Germinal center (tissue), 1 donor: ENCODE measurements at places on chromosomes 2 and 18.

GRCh38 chr2:51484605-51485004 is 452.7 kb upstream of the NRXN1 start:
- DNase-seq = no peak

- no peak for DNase-seq
These were observed 70.8 kb upstream of the GRB14 start for GRCh38 chr2:164692114-164692513.

DNA sequence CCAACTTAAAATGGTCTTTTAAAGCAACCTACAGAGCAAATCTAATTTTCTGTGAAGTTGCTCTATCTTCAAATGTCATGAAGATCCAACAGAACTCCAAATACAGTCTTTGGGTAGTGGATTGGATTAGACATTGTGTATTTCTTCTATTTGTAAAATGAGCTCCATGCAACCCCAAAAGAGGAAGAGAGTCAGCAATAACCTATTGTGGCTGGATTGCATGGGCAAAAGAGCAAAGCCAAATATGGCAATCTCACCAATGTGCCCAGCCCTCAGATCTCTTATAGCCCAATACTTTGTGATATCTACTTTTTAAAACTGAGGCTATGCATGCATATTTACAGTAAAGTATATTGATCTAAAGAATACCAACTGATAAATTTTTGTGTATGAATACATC is 146.3 kb downstream of the TXNL1 start:
- no peak for DNase-seq

DNA sequence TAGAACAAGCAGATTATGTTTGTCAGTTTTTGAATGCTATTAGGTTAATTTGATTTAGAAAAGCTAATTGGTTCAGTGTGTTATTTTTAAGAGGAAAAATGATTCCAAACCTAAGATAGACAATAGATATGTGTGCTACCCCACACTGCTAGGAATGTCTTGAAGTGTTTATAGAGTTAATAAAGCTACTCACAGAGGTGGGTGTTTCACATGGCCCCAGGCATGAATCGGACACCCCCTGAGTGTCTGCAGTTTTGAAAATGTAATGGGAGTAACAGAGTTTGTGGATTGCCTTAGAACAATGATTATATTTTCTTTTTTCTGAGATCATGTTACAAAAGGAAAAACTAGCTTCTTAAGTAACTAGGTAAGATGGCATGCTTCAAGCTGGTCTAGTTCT is 348.3 kb downstream of the ADCYAP1 start:
- DNase-seq = no peak

DNA sequence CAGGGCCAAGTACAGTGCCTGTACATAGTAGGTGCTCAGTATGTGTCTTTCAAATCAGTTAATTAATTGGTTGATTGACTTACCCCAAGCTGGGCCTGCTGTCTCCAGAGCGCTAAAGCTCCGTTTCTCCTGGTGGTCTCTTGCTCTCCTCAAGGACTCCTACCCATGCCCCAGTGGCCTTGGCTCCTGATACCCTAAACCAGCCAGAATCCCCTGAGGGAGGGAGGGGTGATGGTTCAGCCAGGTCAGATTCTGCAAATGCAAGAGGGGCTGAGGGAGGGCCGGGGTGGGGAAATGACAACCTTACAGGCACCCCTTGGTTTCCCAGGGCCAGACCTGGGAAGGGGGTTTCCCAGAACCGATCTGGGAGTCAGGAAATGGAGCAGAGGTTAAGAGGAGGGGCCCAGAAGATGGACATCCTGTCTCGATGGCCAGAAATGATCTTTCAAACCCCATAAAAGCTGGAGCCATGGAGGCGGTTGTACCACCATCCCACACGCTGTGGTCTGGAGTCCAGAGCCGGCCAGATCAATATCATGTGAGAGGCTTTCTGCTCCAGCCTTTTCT is 209.1 kb downstream of the TNS1 start:
- no peak for DNase-seq

DNA sequence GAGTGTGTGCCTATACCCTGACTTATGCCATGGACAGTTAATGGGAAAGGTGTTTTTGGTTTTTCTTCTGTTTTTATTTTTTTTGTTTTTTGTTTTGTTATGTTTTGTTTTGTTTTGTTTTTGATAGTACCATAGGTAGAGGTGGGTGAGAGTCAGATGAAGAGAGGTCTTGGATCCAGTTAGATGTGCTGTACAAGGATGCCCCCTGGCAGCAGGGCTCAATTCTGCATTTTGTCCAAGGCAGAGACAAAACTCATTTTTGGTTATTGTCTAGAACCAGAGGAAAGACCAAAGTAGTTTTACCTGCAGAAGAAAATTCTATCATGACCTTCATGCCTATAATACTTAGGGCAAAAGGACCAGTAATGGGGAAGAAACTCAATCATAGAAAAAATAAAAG is 48.5 kb downstream of the SLC5A7 start:
- no peak for DNase-seq

- no peak for DNase-seq
These were observed 269.8 kb upstream of the HDAC4 start for GRCh38 chr2:239670463-239671120.

DNA sequence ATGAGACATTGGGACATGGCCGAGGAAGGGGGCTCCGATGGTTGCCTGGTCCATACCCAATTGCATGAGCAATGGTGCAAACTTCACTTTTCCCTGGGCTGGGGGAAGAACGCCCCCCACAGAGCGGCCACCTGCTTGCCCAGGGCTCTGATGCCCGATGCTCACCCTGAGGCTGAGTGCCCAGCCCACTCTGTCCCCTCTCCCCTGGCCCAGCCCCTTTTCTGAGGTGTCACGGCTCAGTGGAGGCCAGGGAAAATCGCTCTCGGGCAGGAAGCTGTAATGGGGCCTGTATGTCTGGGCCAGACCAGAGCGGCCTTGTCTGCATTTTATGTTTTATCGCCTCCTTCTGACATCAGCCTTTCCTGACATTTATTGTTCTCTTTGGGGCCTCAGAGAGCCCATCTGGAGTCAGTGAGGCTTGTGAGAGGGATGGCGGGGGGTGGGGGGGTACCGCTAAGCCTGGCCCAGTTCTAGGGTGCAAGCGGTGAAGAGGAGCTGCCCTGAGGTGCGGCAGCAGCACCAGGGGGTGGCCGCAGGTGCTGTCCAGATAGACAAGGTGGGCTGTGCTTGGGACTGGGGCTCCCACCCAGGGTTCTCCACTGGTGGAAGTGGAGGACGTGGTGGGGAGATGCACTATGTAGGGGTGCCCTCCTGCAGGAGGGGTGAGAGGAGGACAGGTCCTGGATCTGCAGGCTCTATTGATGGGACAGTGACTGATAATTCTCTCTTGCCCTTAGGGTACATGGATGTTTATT is 46.2 kb downstream of the INHBB start:
- DNase-seq = no peak

DNA sequence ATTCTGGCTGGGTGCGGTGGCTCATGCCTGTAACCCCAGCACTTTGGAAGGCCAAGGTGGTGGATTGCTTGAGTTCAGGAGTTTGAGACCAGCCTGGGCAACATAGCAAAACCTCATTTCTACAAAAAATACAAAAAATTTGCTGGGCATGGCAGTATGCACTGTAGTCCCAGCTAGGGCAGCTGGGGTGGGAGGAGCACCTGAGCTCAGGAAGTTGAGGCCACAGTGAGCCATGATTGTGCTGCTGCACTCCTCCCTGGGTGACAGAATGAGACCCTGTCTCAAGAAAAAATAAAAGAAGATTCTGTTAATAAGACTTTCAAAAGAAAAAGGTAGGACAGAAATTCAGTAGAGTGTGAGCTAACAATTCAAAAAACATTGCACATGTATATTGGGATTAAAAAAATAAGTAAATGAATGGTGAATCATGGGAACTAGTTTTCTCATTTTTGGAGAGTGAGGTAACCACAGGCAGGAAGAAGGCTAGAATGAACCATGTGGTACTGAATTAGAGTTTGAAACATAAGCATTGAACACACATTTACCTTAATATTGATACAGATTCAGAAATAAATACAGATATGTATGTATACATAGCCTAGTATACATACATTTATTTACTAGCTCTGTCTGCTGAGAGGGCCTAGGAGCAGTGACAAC is 53.5 kb downstream of the NCOA1 start:
- DNase-seq = no peak

- DNase-seq = no peak
These were observed 4.8 kb downstream of the SOX11 start for GRCh38 chr2:5696945-5697521.

DNA sequence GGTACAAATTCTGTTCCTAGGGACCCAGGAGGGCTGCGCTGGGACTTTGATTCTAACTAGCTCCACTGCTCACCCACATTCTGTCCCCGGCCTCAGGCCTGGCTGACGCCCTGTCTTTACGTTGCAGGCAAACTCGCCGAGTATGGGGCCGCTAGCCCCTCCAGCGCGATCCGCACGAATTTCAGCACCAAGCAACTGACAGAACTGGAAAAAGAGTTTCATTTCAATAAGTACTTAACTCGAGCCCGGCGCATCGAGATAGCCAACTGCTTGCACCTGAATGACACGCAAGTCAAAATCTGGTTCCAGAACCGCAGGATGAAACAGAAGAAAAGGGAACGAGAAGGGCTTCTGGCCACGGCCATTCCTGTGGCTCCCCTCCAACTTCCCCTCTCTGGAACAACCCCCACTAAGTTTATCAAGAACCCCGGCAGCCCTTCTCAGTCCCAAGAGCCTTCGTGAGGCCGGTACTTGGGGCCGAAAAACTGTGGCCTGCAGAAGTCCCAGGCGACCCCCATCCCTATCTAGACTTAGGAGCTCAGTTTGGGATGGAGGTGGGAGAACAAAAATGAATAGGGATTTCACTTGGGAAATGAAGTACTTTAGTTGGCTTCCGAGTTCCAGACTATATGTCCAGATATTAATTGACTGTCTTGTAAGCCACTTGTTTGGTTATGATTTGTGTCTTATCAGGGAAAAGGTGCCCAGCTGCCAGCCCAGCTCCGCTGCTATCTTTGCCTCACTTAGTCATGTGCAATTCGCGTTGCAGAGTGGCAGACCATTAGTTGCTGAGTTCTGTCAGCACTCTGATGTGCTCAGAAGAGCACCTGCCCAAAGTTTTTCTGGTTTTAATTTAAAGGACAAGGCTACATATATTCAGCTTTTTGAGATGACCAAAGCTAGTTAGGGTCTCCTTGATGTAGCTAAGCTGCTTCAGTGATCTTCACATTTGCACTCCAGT is 1.5 kb downstream of the HOXD1 start:
- DNase-seq = no peak

GRCh38 chr2:33577084-33577483 is 22.0 kb downstream of the FAM98A start:
- DNase-seq = no peak

DNA sequence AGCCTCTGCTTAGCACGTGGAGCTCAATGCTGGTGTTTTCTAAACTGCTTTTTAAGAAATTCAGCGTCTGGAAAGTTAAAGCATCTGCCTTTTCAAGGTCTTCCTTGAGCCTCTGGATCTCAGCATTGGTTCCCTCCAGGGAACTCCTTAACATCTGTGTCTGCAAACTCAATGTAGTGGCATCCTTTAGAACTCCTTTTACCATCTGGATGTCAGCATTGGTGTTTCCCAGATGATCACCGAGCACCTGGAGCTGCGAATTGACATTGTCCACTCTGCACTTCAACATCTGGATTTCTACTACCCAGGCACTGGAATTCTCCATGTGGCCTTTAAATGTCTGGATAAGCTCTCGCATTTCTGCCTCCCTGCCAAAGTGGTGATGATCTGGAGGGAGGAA is 3.7 kb downstream of the CLEC4F start:
- no peak for DNase-seq

- DNase-seq = no peak
These were observed 253.7 kb downstream of the HNMT start for GRCh38 chr2:138217975-138218374.

DNA sequence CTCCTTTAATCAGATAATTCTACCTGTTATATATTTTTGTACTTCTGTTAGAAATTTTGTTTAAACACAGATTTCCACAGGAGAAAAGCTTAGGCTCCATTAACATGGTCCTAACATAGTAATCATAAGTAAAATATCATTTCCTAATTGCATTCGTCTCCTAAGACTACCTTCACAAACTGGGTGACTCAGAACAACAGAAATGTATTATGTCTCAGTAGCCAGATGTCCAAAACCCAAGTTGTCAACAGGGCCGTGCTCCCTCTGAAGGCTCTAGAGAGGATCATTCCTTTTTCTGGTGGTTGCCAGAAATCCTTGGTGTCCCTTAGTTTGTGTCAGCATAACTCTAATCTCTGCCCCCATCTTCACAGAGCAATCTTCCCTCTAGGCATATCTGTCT is 5.4 kb downstream of the FBXO15 start:
- no peak for DNase-seq

DNA sequence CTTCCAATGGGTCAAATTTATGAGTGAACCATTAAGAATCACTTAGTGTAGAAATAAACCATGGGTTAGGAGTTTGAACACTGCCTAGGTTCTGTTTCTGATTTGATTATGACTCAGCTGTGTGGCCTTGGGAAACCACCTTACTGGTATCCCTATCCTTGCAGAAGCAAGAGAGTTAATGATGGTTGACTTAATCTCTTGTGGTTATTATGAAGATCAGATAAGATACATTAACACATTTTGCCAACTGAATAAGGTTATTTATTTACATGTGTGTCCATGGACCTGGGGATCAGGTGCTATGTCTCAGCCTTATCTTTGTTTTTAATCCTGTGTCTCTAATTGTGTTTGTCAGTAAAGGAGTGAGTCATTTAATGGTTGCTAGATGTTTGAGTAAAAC is 5.4 kb upstream of the KCNJ13 start:
- no peak for DNase-seq

- no peak for DNase-seq
These were observed 5.9 kb downstream of the FAM171B start for GRCh38 chr2:186699742-186700141.

- DNase-seq = no peak
These were observed 4.4 kb downstream of the SMAD7 start for GRCh38 chr18:48946329-48946835.

DNA sequence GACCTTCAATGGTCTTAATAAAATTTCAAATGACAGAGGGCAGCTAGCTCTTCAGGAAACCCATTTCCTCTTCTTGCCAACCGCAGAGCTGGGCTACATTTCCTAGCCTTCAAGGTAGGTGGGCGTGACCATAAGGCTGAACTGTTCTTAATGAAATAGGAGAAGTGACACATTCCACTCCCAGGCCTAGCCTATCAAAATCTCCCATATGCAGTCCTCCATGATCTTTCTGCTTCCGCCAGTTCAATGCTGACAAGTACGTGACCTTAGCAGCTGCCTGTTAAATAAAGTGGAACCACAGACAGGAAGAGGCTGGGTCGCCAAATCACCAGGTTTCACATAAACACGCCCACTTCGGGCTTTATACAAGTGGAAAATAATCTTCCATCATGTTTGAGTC is 13.2 kb downstream of the SERPINE2 start:
- DNase-seq = peak; percentile 36

- no peak for DNase-seq
These were observed 16.9 kb upstream of the SULT1C2 start for GRCh38 chr2:108271691-108272253.

- DNase-seq = no peak
These were observed 90.5 kb downstream of the NXPH2 start for GRCh38 chr2:138689705-138690104.

GRCh38 chr2:104794441-104794840 is 59.5 kb upstream of the POU3F3 start:
- DNase-seq = no peak

GRCh38 chr2:156405586-156405985 is 30.6 kb upstream of the GPD2 start:
- DNase-seq = no peak

- no peak for DNase-seq
These were observed 163.7 kb downstream of the ASXL3 start for GRCh38 chr18:33741760-33742159.

GRCh38 chr2:174603280-174603679 is 5.7 kb upstream of the WIPF1 start:
- DNase-seq = peak; percentile 59

- no peak for DNase-seq
These were observed 193.8 kb upstream of the OSR1 start for GRCh38 chr2:19552270-19552669.
